GM10248 (cell line): ENCODE measurements at places on chromosomes 16 and 17.

GRCh38 chr16:58345574-58346354 lies 46.5 kb upstream of the GINS3 start:
- no peak for DNase-seq

DNA sequence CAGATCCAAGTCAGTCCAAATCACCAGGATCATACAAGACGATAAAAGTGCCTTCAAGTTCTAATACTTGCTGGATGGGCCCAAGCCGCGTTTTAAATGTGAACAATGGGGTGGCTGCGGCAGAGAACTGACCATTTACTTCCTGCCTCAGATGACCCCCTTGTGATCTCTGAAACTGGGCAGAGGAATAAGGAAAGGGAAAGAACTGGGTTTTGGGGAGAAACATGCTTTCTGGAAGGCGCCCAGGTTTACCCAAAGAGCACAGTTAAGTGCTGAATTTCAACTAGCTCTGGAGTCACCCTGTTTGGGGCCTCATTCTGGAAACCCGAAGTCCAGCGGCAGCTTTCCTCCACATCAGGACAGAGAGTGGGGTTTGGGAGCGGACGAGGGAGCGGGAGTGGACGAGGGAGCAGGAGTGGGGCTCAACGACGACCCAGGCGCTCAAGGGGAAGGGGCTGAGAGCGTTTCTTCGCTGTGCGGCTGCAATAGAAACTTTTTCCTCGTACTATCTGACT lies 1.6 kb downstream of the FAM20A start:
- DNase-seq, result no peak

DNA sequence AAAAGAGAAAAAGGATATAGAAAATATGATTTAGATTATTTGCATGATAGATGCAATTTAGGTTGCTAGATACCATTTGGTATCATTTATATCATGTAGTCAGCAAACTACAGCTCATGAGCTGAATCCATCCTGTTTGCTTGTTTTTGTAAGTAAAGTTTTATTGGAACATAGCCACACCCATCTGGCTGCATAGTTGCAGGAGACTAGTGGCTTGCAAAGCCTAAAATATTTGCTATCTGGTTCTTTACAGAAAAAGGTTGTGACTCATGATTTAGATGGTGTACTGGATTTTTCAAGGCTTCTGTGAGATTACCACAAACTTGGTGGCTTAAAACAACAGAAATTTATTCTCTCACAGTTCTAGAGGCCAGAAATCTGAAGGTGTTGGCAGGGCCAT lies 49.9 kb downstream of the MAP2K4 start:
- no peak for DNase-seq

GRCh38 chr16:12546918-12547607 lies 256.6 kb downstream of the CPPED1 start:
- DNase-seq, result peak; percentile 62

DNA sequence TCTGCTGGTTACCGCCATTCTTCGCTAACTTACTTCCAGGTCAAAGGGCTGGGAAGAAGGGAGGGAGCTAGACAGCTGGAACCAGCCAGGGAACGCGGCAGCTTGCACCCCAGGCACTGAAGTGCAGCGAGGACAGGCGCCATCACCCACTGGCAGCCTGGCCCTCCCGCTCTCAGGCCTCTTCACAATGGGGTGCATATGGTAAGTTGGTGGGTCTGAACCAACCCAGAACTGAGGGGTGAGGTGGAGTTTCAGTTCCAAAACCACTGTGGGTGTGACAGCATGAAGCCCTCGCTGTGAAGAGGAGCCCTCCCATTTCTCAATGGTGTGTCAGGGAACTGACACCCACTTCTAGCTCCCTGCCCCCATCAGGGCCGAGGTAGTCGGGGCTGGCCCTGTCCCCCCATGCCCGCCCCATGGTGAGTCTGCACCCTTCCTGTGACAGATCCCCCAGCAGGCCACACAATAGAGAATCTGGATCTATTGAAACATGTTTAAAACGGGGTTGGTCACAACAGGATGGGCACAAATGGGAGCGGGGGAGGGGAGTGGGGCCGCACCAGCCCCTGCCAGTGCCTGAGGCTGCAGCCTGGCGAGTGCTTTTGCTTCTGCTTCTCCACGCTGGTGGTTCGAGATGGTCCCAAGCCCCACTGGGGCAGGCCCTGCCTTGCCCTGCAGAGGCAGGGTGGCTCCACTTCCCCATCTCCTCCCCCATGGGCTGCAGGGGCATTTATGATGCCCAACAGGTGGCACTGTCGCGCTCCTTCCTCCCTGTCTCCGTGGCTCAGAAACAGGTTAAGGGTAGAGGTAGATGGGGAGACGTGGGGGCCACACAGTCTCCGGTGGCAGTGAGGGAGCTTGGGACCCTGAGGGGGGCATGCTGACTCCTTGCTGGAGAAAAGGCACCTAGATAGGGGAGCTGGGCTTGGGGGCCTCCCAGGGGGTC lies 2.3 kb downstream of the LIMD2 start:
- peak; percentile 72 for DNase-seq

DNA sequence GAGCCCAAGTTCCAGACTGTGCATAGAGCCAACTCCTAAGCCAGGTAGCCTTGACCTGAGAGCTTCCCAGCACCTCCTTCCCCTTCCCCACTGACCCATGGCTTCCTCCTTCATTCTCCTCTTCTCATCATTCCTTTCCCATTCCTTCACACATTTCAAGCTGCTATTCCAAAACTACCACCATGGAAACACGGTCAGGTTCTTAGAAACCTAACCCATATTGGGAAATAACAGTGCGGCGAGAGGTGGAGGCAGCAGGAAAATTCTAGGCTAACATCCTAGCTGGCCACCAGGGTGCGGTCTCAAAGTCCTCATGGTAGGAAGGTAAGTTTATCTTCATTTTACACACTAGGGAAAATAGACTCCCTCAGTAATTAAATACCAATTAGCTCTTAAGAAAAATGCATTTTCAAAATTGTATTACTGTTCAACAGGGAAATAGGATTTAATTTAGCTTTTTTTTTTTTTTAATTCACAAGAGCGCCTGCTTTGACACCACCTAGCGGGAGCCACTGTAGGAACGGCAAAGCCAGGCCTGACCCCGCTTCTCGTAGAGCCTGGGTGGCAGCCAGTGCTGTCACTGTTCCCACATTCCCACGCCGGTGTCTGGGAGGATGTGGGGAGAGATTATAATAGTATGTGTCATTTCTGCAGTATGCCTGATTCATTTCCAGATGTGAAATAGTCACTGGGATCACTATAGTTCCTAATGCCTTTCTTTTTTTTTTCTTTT lies 14.0 kb upstream of the SPHK1 start:
- DNase-seq, result no peak
